ENCODE measurements at places on chromosomes 4 and X.

- DNase-seq = no peak
Measured at GRCh38 chr4:138003248-138003647, 238.9 kb downstream of the SLC7A11 start.

DNA sequence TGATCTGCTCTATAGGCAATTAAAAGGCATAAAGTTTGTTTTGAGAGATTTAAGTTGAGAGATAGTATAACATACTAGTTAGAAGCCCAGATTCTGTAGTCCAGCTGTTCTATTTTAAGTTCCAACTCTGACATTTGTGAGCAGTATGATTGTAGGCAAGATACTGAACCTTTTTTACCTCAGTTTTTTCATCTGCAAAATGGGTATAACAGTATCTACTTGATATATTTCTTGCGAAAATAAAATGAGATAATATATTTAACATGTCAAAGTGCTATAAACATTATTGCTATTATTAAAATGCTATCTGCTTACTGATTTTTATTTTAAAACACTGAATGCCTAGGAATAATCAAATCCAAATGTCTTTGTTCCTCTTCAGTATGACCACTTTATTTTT is 19.2 kb downstream of the TMPRSS11F start:
- no peak for DNase-seq

GRCh38 chr4:188780028-188780427 is 640.8 kb downstream of the TRIML1 start:
- DNase-seq = no peak

- DNase-seq = no peak
Measured at GRCh38 chrX:41634284-41634683, 54.5 kb upstream of the GPR34 start.

- no peak for DNase-seq
Measured at GRCh38 chr4:118400356-118400755, 47.6 kb upstream of the PRSS12 start.

DNA sequence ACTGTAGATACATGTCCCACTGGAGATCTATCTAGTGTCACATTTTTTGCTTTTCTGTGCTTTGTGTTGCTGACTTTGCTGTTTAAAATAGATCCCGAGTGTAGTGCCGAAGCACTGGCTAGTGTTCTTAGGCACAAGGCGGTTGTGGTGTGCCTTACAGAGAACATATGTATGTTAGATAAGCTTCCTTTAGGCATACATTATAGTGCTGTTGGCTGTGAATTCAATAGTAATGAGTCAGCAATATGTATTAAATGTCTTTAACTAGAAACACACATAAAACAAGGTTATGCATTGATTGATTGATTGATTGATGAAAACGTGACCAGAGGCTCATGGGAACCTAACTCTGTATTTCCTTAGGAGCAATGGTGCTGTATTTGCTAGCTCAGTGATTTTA is 56.2 kb downstream of the COX7B2 start:
- DNase-seq = no peak

- DNase-seq = peak; percentile 65
Measured at GRCh38 chr4:76881375-76881774, 16.6 kb downstream of the SOWAHB start.

- DNase-seq = no peak
Measured at GRCh38 chr4:127759893-127760292, 22.2 kb upstream of the HSPA4L start.

- DNase-seq = no peak
Measured at GRCh38 chrX:111521169-111521568, 9.7 kb downstream of the SERTM2 start.

DNA sequence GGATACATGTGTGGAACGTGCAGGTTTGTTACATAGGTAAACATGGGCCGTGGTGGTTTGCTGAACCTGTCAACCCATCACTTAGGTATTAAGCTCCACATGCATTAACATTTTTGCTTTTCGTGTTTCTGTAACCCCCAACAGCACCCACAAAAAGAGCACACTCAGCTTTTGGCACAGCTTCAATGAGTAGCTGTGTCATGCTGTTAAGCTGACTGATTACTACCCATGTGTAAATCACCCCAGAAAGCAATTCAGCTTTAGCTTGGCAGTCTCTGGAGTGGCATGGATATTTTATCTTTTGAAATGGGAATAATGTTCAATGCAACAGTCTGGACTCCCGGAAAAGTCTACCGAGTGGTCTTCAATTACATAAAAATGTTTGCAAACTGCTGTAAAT is 734.3 kb downstream of the STIM2 start:
- DNase-seq = no peak

GRCh38 chr4:18020671-18021469 is 685 bp downstream of the LCORL start:
- DNase-seq = peak; percentile 85

DNA sequence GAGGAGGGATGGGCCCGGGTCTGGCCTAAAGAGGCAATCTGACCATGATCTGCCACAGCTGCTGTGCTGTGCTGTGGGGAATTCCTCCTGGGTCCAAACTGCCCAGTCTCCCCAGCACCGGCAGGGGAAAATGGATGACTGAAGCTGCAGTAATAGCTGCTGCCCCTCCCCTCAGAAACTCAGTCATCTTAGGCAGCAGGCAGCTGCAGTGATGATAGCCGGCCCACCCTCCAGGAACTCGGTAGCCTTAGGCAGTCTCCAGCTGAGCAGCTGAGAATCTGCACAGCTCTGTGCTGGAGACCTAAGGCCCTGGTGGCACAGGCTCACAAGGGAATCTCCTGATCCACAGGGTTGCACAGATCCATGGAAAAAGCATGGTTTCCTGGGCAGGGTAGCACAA is 113.4 kb upstream of the USP38 start:
- no peak for DNase-seq

DNA sequence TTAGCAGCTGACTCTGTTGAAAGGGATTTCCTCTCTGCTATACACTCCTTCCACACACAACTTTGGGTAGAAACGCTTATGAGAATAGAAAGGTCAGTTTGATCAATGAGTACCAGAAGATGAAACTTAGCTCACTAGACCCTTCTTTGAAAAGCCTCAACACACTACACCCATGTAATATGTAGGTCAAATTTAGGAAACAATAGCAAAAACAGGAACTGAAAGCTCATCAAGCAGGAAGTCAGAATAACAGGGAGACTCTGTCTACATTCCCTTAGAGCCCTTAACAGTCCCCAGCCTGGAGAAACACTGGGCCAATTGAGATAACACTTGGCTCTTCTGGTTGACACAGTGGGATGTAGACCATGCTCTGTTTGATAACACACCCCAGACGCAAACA is 30.7 kb downstream of the SRPX2 start:
- DNase-seq = no peak

- DNase-seq = no peak
Measured at GRCh38 chr4:93828995-93829819, 654 bp downstream of the ATOH1 start.

DNA sequence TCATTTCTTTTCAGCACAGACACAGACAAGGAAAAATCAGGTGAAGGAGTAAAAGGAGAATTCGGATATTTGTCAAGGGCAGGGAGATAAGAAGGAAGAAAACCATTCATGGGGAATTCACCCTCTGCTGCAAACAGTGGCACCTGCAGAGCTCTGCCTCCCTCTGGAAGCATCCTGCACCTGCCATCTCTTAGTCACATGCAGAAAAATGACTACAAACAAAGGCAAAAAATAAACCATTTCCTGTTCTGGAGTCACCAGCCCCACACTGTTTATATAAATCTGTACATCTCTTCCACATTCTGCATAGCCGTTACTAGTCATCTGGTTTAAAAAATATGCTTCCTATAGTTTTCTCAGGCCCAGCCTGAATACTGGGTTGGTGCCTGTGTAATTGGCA is 205.3 kb downstream of the ARAP2 start:
- no peak for DNase-seq

- no peak for DNase-seq
Measured at GRCh38 chrX:140501321-140501720, 3.5 kb downstream of the SOX3 start.

Data from NCI-H1105 (cell line).